ENCODE measurements at places on chromosomes 12 and 14.

GRCh38 chr12:127599436-127599835 is 667.5 kb upstream of the TMEM132C start:
- DNase-seq = no peak

- DNase-seq = no peak
Observed at GRCh38 chr12:90274407-90274806, 565.8 kb upstream of the ATP2B1 start.

- DNase-seq = no peak
Observed at GRCh38 chr14:81315341-81315740, 84.8 kb downstream of the STON2 start.

DNA sequence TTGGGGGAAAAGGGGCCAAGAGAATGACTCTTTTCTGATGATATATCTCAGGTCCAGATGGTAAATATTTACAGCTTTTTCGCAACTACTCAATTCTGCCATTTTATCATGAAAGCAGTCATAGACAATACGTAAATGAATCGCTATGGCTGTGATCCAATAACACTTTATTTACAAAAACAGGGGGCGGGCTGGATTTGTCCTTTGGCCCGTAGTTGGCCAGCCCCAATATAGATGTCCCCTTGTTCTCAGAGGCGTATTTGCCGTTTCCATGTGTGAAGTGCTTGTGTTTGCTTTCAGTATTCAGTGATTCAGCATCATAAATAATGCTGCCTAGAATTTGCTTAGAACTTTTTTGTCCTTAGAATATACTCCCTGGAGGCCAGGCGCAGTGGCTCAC is 77.2 kb downstream of the CCDC92 start:
- DNase-seq = no peak

DNA sequence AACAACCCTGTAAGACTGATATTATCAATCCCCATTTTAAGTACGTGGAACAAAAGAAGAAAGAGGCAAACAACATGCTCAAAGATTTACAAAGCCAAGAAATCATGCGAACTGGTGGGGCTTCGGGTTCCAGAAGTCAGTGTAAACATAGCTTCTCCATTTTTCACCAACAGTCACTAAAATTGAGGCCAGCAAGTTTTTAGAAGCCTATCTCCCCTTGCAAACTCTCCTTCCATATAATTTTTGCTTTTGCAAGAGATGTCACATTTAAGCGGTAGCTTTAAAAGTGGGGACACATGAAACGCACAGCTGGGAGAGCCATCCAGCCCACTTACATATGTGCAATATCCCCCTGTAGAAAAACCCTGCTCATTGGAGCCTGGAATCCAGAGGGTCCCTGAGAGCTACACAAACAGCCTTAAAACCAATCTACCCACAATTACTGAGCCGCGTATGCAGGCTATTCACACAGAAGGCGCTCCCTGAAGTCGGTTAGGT is 797 bp downstream of the SLC11A2 start:
- no peak for DNase-seq

DNA sequence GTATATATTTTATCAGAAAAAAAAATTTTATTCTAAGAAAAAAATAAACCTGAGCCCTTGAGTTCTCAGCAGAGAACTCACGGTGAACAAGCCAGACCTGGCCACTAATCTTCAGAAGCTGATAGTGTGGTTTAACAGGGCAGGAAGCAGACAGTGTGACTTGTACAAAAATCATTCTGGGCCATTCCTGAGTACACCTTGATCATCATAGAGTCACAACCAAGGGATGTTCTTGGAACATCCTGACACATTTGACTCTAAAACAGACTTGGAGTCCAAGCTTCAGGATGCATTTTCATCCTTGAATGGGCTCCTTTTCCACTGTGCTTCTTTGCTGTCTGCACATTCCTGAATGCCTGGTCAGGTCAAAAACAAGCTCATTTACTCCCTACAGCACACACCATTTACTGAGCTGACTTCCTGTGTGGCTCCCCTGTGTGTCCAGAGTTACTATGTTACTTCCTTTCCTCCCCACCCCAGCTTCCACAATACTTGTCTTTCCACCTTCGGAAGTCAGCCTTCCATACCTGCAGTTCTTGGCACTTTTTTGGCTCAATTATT is 112.0 kb downstream of the ANO6 start:
- DNase-seq = no peak

GRCh38 chr14:69441948-69442347 is 42.6 kb upstream of the PLEKHD1 start:
- DNase-seq = no peak

DNA sequence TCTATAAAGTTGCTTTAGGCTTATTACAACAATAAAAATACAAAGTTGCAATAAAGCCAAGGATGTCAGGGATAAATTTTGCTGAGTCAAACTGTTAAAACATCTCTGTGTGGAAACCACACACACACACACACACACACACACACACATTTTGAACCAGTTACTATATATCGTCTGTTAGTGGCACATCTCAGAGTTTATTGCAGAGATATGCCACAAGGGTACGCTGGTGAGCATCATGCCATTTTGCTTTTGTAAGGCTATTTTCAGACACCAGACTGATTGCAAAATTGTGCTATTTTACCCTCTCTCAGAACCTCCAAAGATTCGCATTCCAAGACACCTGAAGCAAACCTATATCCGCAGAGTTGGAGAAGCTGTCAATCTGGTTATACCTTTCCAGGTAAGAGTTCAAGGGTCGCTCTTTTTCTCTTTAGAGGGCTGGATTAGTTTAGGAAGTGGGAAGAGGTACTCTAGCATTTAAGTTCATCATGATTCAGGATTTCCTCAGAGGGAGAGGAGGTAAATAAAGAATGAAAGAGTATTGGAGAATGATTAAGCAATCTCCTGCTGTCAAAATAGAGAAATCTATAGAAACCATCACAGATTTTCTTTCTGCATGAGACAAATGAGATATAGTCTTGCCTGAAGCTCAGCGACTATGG is 27.3 kb upstream of the CHPT1 start:
- DNase-seq = no peak

DNA sequence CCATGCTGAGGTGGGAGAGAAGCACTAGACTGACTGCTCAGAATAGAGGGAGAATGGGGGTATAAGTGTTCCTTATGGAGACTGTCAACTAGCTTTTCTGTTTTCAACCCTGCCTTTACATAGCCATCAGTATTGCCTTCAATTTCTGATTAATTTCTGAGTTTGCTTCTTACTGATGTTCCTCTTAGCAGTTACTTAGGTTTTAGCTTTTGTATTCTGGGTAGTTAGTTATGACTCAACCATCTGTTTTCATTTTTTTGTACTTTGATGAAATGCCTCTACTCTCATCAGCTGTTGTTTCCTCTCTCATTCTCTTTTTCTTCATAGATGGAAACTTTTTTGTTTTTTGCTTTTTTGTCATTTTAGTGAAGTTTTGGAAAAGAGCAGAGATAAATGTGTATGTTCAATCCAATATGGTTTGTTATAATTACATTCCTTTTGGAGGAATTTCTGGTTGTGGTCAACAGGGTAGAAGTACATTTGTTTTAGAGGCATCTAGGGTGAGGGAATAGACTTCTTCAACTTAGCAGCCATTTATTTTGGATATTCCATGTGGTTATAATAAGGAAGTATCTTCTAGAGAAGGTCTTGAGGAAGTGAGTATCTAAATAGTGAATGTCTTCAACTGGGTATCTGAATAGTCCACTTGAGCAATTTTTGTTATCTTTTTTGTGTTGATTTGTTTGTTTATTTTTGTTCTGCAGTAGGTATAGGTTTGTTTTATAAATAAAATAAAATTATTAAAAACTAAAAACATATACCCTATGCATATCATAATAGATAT is 29.6 kb downstream of the PMCH start:
- DNase-seq = no peak

DNA sequence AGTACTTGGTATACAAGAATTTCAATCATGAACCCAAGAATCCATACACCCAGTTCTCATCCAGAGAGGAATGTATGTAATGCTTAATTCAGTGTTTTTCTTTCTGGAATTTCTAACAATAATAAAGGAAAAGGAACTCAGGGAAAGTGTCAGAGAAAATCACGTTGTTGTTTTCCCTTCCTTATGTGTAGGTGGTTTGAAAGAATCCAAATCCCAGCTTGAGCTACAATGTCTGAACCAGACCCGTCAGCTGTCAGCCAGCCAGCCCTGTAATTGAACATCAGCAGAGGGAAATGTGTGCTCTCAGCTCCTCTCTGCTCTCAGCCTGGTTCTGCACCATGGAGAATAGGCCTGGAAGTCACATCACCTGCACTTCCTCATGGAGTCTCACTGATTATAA is 126.5 kb downstream of the TMEM30B start:
- no peak for DNase-seq

DNA sequence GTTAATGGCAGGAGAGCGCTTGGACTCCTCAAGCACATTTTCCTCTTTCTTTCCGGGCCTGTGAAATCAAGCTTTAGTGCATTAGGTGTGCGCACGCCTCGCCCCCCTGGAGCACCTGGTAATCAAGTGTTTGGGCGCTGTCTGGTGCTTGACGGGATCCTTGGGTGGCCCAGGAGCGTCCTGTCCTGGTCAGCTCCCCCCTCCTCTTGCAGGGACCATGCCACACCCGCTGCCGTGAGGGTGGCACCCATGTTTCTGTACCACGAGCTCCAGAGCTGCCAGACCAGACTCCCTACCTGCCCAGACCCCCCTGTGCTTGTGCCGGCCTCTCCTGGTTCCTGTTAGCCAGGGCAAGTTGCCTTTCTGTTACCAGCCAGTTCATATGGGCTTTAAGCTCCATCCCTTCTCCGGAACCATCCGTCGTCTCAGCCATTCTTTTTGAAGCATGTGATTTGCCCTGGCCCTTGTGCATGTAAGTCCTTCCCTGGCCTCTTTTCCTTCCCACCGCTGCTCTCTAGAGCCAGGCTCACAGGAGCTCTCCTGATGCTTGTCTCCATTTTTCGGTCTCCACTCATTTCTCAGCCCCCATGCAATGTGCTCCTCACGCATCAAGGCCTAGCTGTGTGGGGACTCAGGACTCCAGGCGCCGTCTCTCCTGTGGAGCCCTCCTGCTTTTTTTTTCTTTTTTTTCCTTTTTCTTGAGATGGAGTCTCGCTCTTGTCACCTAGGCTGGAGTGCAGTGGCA is 66.1 kb downstream of the EP400 start:
- no peak for DNase-seq

GRCh38 chr12:112325157-112325556 is 57.1 kb downstream of the HECTD4 start:
- DNase-seq = no peak

GRCh38 chr12:19761463-19761862 is 322.2 kb downstream of the AEBP2 start:
- no peak for DNase-seq

- DNase-seq = no peak
Observed at GRCh38 chr14:80426683-80427082, 215.4 kb upstream of the DIO2 start.

DNA sequence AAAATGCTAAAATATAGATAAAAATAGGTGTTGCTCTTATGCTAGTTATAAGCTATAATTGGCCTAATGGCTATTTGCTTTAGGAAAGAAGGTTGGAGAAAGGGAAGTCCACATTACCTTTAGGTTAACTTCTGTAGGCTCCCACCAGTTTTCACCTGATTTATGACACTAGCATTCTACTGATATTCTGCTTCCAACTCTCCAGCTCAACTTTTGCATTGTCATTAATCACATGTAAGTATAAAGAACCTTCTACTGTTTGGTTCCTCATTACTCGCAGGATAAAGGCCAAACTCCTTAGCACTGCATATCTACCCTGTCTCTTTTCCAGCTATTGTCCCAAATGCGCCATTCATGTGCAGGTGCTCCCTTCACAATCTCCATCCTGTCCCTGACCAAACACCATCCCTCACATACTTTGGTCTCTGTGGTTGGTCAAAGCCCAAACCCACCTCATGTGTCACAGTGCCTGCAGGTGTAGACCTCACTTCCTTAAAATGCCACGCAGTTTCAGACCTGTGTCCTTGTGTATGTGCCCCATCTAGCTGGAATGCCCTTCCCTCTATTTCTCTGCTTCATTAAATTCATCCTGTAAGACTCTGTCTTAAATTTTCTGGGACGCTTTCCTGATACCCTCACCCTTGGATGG is 3.3 kb downstream of the DDHD1 start:
- DNase-seq = no peak

DNA sequence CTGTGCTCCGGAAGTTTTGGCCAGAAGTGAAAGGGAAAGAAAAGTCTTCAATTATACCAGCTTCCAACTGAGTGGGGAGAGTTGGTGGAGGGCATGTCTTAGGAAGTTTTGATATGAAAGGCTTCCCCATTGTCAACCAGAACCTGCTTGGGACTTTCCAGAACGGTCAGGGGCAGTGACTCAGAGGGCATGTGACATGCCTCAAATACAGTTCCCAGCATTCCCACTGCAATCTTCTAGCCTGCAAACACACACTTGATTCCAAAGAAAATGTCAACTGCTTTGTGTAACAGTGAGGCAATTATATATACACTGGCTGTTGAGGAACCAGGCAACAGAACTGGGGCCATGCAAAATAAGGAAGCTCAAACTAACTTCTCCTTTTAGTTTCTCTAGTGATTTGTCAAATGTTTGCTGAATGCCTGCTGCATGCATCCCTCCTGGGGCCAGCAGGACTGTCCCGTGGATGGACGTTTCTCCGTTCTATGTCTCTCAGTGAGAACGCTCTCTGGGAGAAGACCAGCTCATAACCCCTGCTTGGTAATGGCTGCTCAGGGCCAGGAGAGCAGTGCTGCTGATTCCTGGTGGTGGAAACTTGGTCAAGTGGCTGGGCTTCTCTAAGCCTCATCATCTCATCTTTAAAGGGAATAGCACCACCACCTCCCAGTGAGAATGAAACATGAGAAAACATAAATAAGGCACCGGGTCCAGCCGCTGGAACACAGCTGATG is 18.3 kb downstream of the SLC25A47 start:
- no peak for DNase-seq

All from progenitor cell of endocrine pancreas (in vitro differentiated cells).